ENCODE measurements at places on chromosomes 12 and 14. TPM values are rescaled to one million over a fixed set of nuclear protein-coding genes. Genes with fewer than 3 reads are reported as not detected.

DNA sequence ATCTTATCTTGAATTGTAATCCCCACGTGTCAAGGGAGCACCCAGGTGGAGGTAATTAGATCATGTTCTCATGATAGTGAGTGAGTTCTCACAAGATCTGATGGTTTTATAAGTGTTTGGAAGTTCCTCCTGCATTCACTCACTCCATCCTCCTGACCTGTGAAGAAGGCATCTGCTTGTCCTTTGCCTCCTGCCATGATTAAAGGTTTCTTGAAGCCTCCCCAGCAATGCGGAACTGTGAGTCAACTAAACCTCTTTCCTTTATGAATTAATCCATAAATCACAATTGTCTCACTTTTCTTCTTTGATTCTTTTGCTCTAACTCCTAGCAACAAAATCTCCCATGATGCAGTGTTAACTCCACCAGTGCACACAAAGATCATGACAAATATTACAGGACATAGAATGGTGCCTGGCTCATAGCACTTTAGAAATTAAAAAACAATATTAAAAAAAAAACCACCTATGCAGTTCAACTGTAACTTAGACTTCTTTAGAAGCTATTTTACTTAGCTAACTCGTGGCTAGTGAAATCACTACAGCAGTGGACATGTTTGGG is 37.6 kb upstream of the MGAT4C start:
- no peaks in the 10 kb centered on the region for H3K36me3 ChIP-seq
- no peaks in the 10 kb centered on the region for H3K27me3 ChIP-seq
- no peak overlapping the region for H3K4me3 ChIP-seq
- H3K27ac ChIP-seq = no peak overlapping the region

GRCh38 chr14:59918824-59919569 is 947 bp upstream of the LRRC9 start:
- DNase-seq = no peak
- H3K4me3 ChIP-seq = peak overlapping the region; percentile 36
- H3K27ac ChIP-seq = no peak overlapping the region
- no peaks in the 10 kb centered on the region for H3K27me3 ChIP-seq
- H3K36me3 ChIP-seq = no peaks in the 10 kb centered on the region

DNA sequence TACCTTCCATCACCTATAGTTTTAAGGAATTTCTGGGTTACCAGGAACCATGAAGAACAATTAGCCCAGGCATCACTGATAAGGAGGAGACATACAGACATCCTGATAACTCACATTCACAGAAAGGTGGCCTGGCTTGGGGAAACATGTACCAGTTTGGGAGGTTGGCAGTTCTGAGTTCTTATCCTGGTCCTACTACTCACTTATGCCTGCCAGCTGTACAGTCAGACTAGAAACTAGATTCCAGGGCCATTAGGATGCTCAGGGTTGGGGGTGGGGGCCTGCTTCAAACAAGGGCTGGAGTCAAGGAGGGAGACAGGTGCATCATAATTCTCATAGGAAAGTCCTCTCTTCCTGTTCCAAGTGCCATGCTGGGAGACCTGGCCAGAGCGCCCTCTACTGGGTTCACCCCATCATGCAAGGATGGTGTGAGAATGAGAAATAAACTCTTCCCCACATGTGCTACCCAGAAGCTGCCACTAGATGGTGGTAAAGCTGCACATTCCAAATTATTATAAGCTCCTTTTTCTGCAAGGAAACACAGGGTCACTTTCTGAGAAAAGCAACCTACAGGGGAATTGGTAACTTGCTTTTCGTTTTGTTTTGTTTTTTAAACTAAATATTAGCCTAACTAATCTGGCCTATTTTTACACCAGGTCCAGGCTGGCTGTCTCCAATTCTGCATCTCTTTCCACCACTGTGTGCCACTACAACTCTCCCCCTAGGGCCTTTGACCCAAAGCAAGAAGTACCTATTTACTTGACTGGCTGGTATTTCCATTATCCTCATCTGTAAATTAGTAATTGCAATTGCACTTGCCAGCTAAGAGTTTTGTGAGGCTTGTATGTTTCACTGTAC is 14.5 kb downstream of the OAS2 start:
- peak; percentile 58 for DNase-seq
- H3K36me3 ChIP-seq = no peaks in the 10 kb centered on the region
- H3K27ac ChIP-seq = no peak overlapping the region
- no peaks in the 10 kb centered on the region for H3K4me1 ChIP-seq
- no peak overlapping the region for H3K4me3 ChIP-seq

- H3K4me1 ChIP-seq = no peaks in the 10 kb centered on the region
- H3K27ac ChIP-seq = no peak overlapping the region
- no peaks in the 10 kb centered on the region for H3K36me3 ChIP-seq
- no peak overlapping the region for H3K4me3 ChIP-seq
- no peaks in the 10 kb centered on the region for H3K27me3 ChIP-seq
Observed at GRCh38 chr12:32476446-32476845, 77.1 kb downstream of the FGD4 start.

- no peaks in the 10 kb centered on the region for H3K27me3 ChIP-seq
- no peak for DNase-seq
- H3K27ac ChIP-seq = no peak overlapping the region
- H3K4me1 ChIP-seq = no peaks in the 10 kb centered on the region
Observed at GRCh38 chr12:105492591-105493545, 162.4 kb downstream of the C12orf75 start.

- no peak for DNase-seq
- no peaks in the 10 kb centered on the region for H3K4me1 ChIP-seq
- no peak overlapping the region for H3K27ac ChIP-seq
Observed at GRCh38 chr14:34766606-34767005, 52.2 kb upstream of the CFL2 start.

DNA sequence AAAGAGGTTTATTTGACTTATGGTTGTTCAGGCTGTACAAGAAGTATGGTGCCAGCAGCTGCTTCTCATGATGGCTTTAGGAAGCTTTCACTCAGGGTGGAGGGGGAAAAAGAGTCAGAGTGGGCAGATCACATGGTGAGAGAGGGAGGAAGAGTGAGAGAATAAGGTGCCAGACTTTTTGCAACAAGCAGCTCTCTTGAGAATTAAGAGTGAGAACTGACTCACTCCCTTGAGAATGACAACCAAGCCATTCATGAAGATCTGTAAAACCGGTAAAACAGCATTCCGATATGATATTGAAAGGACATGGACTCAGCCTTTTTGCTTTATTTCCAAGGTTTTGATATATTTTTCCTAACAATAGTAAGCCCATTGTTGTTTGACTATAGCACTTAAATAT is 501.2 kb downstream of the GALC start:
- H3K36me3 ChIP-seq = no peaks in the 10 kb centered on the region
- DNase-seq = no peak
- no peaks in the 10 kb centered on the region for H3K4me1 ChIP-seq
- no peak overlapping the region for H3K27ac ChIP-seq
- H3K27me3 ChIP-seq = no peaks in the 10 kb centered on the region

GRCh38 chr14:88477513-88478250 is 77.1 kb downstream of the PTPN21 start:
- peaks cover 26% of the 10 kb centered on the region for H3K36me3 ChIP-seq
- no peak overlapping the region for H3K27ac ChIP-seq
- no peaks in the 10 kb centered on the region for H3K27me3 ChIP-seq
- no peak for DNase-seq
- no peak overlapping the region for H3K4me3 ChIP-seq

DNA sequence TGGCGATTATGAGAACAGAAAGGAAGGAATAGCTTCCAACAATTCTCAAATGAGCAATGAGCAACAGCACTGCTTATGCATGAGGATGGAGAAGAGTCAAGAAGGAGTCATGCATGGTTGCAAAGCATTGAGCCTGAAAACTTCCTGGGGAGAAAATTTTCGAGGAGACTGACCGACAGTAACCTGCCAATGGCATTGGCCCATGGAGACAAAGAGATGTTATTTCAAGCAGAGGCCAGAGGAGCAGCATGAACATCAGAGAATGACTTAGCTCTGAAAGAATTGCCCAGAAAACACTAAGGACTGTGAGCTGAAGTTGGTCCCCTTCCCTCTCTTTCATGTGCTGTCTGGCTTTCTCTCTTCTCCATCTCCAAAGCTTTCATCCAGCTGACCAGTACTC is 343.4 kb downstream of the ADAMTS20 start:
- H3K36me3 ChIP-seq = no peaks in the 10 kb centered on the region
- no peak overlapping the region for H3K27ac ChIP-seq
- no peak for DNase-seq
- no peaks in the 10 kb centered on the region for H3K27me3 ChIP-seq
- H3K4me3 ChIP-seq = no peak overlapping the region
- H3K4me1 ChIP-seq = no peaks in the 10 kb centered on the region

DNA sequence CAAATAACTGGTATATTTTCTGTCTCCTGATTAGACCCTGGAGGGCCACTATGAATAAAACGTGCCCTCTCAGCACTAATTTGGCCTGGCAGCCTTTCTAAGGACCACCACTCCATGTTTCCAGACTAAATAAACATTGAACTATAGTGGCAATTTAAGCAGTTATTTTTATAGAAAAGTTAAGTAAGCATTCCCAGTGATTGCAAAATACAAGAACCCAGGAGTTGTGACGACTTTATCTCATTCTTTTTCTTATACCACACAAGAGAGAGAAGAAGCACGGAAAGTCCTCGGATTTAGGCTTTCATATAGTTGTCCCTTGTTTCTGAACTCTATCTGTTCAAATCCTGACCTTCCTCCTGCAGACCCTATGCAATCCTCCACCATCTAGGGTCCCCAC is 23.1 kb upstream of the STRAP start:
- H3K27ac ChIP-seq = no peak overlapping the region
- H3K36me3 ChIP-seq = no peaks in the 10 kb centered on the region
- no peak overlapping the region for H3K4me3 ChIP-seq
- no peaks in the 10 kb centered on the region for H3K27me3 ChIP-seq

DNA sequence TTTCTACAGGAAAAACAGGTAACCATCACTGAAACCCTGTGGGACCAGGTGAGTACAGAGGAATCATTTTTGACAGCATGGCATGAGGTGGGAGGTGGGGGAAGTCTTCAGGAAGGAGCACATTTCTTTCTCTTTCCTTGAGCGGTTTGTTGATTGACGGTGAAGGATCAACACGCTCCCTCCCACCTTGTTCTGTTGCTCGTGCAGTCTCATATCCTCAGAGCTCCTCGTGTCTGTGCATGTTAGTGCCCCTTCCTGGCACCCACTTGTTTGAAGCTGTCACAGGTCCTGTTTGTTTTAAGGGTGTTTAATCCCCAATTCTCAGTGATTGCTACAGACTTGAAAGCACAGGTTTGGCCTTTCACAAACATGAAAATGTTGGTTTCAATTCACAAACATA is 4.4 kb downstream of the C12orf54 start:
- no peaks in the 10 kb centered on the region for H3K27me3 ChIP-seq
- no peak overlapping the region for H3K4me3 ChIP-seq
- no peak for DNase-seq

- DNase-seq = peak; percentile 85
- H3K27me3 ChIP-seq = no peaks in the 10 kb centered on the region
- peaks cover 68% of the 10 kb centered on the region for H3K36me3 ChIP-seq
- H3K4me3 ChIP-seq = no peak overlapping the region
- no peak overlapping the region for H3K27ac ChIP-seq
- no peaks in the 10 kb centered on the region for H3K4me1 ChIP-seq
Observed at GRCh38 chr12:112963227-112963861, 15.0 kb upstream of the OAS2 start.

DNA sequence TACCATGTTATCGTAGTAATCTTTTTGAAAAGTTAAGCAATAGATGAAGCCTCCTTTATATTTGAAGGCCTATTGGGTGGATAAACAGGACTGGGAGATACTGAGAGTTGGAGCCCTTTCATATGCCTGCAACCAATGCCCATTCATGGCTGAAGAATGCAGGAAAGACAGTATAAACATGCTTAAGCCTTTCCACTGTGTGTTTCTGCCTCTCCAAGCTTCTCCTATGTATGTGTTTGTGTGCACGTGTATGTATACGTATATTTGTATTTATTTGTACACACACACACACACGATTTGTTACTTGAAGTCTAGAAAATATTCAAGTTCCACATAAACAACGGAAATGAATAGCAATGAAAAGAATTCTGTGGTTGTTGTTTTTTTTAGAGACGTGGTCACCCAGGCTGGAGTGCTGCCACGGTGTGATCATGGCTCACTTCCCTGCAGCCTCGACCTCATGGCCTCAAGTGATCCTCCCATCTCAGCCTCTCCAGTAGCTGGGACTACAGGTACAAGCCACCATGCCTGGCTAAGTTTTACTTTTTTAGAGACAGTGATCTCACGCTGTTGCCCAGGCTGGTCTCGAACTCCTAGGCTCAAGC is 1453.5 kb downstream of the AACS start:
- no peaks in the 10 kb centered on the region for H3K4me1 ChIP-seq
- DNase-seq = no peak
- no peaks in the 10 kb centered on the region for H3K27me3 ChIP-seq
- H3K36me3 ChIP-seq = no peaks in the 10 kb centered on the region

The TAS2R8 gene
- 0.98 TPM for total RNA-seq

The AQP6 gene
- not detected for total RNA-seq

The HCAR3 gene
- total RNA-seq = 0.74 TPM

The CAPZA3 gene
- not detected for total RNA-seq

The CFAP251 gene
- 8.8 TPM for total RNA-seq

The ATP5MC2 gene
- total RNA-seq = 311 TPM

The TEP1 gene
- 24.6 TPM for total RNA-seq

The PLEKHG7 gene
- total RNA-seq = not detected

The TBX3 gene
- 57.0 TPM for total RNA-seq

The STXBP6 gene
- total RNA-seq = 4.4 TPM

The DIO2 gene
- 38.5 TPM for total RNA-seq
